ENCODE measurements at places on chromosomes 4 and X. TPM values are rescaled to one million over a fixed set of nuclear protein-coding genes. Genes with fewer than 3 reads are reported as not detected.

GRCh38 chr4:26503844-26504243 is 13.6 kb upstream of the CCKAR start:
- DNase-seq, result no peak

PAGE2 gene
- polyA plus RNA-seq, result not detected

GRCh38 chr4:185546335-185546734 is 11.0 kb upstream of the PDLIM3 start:
- no peak for DNase-seq

- DNase-seq, result peak; percentile 14
These were observed 8.3 kb upstream of the ASB5 start for GRCh38 chr4:176277162-176277904.

DNA sequence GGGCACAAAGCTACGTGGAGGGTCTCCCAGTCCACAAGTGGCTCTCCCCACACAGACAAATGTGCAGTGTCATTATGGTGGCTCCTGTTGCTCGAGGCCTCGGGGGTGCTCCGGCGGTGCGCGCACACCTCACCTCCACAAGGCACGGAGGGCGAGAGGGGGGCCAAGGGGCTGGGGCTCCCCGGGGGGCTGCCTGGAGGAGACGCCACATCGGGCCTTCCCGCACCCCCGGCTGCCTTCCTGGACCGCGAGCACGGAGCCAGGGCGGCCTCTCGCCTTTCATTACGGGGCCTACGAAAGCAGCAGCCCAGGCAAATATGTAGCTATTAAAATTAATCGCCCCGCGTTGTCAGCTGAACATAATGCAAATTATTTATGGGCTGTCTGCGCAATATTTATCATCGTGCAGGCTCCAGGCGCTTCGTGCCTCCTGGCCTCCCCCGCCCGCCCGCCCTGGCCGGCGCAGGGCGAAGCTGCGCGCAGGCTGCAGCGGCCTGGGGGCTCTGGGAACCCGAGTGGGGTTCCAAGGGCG is 70.8 kb upstream of the BCOR start:
- no peak for DNase-seq

VEGFC gene
- 20.0 TPM for polyA plus RNA-seq

GRCh38 chr4:28686618-28687017 is 1826.0 kb downstream of the STIM2 start:
- DNase-seq, result no peak

GRCh38 chr4:54561940-54562339 is 95.8 kb upstream of the KIT start:
- no peak for DNase-seq

DAPP1 gene
- polyA plus RNA-seq, result 0.88 TPM

DNA sequence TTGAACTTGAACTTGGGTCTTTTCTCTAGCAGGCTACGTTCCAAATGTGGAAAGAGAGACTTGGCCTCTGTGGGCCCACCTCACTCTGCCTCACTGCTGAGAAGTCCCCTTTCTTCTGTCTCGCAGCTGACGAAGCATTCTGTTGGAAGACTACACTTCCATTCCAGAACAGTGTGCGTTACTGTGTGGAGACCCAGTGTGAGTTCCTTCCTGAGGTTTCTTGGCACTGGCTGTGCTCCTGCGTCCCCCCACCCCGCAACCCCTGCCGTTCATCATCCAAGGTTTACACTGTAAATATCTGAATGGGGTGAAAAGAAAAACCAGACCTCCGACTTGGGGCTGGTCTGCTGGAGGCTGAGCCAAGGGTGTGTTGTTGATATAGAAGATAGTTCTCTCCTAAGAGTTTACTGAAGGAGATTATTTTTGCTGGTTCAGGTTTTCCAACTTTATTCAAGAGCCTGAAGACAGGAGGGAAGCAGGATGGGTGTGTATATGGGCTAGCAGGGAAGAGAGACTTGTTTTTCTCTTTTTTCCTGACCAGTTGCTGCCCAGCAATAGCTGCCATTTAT is 34.7 kb downstream of the NHSL2 start:
- DNase-seq, result no peak

DNA sequence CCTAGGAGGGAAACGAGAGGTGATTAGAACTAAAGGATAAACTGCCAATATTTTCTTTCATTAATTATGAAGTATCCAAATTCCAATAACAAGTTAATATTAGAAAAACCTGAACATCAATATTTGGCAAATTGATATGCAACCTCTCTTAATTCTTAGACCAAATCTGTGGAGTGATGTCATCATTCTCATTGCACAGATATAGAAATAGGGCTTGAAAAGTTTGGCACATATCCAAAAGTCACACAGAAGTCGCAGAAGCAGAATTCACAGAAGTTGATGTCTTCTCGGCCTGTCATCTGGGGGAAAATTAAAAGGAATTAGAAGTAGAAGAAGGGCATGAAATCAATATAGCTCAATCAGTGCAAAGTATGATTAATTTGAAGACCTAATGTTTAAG is 36.9 kb downstream of the ENPEP start:
- DNase-seq, result no peak

- no peak for DNase-seq
These were observed 368.0 kb downstream of the CCSER1 start for GRCh38 chr4:90495211-90495610.

- peak; percentile 16 for DNase-seq
These were observed 168.7 kb downstream of the STK32B start for GRCh38 chr4:5220028-5220427.

GRCh38 chr4:6573551-6573950 is 1.4 kb upstream of the MAN2B2 start:
- DNase-seq, result no peak

GRCh38 chr4:127145006-127145540 is 487.7 kb upstream of the INTU start:
- DNase-seq, result no peak

- no peak for DNase-seq
These were observed 9.3 kb upstream of the CEP135 start for GRCh38 chr4:55939421-55939820.

GRCh38 chrX:40282946-40283660 is 185.3 kb upstream of the BCOR start:
- DNase-seq, result no peak

DNA sequence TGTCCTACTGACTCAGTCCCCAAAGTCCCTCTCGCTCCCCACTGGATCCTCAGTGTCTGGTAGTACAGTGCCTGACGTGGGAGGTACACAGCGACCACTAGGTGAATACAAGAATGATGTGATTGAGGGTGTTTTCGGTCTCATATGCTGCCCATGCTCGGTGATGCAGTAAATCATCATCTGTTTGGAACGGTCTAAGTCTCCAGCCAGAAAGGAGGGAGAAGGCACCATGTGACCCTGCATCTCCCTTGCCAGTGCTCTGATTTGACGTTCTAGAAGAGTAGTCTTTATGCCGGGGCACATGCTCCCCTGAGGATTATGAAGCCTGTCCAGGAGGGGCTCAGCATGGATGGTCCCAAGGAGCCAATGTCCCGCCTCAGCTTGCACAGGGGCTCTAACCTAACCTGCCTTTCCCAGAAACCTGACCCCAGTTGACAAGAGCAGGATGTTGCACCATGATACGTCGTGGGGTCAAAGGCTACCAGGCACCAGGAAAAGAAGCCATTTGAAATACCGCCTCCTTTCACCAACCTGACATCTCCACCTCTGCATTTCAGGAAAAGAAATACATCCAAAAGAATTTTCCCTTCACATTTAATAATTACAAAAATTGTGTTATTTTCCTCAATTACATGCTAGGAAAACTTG is 13.8 kb upstream of the PLXNB3 start:
- DNase-seq, result no peak

SAGE1 gene
- not detected for polyA plus RNA-seq

GRCh38 chr4:38815885-38816782 is 11.5 kb upstream of the TLR1 start:
- DNase-seq, result no peak

DNA sequence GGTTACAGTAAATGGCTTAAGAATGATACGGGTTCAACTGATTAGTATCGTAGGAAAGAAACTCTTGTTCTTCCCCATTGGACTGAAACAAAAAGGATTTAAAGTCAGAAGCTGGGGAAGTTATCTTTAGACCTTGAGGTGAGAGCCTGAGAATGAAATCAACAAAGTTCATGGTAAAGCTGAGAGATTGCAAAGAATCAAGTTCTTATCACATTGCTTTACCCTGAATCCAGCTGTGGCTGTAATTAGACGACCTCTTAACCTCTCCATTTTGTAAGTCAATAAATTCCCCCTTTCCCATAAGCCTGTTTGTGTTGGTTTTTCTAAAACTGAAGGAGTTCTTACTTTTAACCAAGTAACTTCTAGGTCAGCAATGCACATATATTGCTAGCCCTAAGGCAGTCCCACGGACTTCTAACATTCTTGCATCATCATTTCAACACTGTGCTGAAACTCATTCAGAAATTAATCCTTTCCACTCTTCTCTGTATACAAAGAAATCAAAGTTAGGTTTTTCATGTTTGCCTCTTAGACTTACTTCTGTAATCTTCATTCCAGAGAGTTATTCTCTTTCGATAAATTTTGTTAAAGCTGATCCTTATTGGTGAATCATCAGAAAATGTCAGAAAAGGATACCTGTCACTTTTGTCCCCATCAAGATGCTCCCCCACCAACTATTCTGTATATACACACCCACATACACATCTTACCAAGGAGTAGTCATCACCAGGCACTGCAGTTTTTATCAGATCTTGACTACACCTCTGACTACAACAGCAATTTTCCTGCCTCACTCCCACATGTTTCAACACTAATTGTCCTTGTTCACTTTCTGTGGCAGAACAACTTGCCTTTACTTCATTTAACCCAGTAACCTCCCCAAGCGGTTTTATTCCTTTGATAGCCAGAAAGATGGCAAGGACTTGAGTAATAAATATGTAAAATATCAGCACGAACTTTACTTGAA is 77.9 kb upstream of the STK26 start:
- DNase-seq, result no peak

DNA sequence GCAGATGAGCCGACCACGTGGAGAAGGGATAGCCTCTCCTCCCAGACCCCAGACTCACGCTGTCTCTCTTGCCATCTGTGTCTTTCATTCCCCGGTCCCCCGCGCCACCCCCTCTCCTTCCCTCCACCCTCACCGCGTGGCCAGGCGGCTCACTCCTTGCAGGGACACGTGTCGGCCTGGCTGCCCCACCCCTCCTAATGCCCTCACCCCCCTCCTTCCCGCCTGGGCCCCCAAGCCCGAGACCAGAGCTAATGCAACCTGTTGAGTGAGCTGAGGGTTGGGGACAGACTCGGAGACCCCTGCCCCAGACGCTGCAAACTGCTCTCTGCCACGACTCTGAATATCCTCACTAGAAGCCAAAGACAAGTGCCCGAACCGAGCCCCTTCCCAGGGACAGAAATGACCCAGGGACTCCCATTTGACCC is 1.8 kb downstream of the SLC38A5 start:
- no peak for DNase-seq

DNA sequence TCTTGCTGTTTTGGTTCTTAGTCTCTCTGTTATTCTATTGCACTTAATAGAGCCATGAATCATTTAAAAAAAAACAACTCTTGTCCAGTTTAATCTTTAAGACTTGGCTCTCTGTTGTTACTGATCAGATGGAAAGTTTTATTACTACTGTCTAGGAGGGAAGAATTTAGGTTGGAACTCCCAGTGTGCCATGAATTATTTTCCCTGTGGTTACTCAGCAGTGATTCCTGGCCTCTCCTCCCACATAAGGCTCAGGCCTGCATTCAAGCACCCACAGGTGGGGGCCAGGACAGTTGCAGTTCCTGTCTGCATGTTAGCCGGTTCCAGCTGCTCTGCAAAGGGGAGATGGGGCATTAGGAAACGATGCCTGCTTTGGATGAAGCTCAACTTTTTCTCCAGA is 29.8 kb upstream of the ESX1 start:
- no peak for DNase-seq

- DNase-seq, result no peak
These were observed 113.1 kb downstream of the RAB28 start for GRCh38 chr4:13371048-13371447.

LANCL3 gene
- 0.18 TPM for polyA plus RNA-seq

ZNF827 gene
- 31.2 TPM for polyA plus RNA-seq

NLGN4X gene
- 11.1 TPM for polyA plus RNA-seq
